ENCODE measurements at places on chromosomes 13 and 19. TPM values are rescaled to one million over a fixed set of nuclear protein-coding genes. Genes with fewer than 3 reads are reported as not detected.

TUBA3C gene
- not detected for total RNA-seq

CNFN gene
- total RNA-seq: 3.2 TPM

CDX2 gene
- total RNA-seq: not detected

ZNF473 gene
- total RNA-seq: 14.7 TPM

FUT3 gene
- total RNA-seq: not detected

OR7C1 gene
- total RNA-seq: not detected

TYROBP gene
- total RNA-seq: not detected

PMIS2 gene
- total RNA-seq: not detected

DCT gene
- 0.09 TPM for total RNA-seq

C19orf81 gene
- 6.0 TPM for total RNA-seq

JAK3 gene
- total RNA-seq: 3.9 TPM

PEAK3 gene
- total RNA-seq: not detected

DNA sequence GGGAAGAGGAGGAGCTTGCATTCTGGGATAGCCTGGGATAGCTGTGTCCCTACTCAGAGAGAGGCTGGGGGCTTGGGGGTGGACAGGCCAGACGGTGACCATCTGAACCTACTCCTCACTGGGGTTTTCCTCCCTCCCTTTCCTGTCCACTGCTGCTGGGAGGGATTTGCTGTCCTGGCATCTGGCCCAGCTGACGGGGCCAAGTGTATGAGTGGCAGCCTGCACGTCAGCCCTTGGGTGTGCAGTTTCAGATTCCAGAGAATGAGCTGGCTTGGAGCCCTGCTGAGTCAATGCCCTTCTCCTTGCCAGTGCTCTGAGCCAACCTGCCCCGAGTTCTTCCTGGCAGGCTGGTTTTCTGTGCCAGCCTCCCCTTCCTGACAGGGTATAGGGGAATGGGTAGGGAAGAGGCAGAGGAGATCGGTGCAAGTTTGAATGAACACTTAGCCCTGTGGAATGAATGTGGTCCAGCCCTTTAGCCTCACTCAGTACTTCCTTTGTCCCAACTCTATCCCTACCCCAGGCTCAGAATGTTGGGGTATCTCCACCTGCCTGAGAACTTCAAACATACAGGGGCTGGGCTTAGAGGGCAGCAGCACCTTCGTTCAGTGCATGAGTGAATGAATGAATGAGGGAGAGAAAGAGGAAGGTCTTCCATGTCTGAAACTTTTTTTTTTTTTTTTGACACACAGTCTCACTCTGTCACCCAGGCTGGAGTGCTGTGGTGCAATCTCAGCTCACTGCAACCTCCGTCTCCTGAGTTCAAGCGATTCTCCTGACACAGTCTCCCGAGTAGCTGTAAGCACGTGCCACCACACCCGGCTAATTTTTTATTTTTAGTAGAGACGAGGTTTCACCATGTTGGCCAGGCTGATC lies 1.8 kb upstream of the ANGPTL4 start:
- DNase-seq: no peak

GRCh38 chr13:38180670-38181069 lies 169.0 kb upstream of the UFM1 start:
- no peak for DNase-seq

GRCh38 chr13:78598116-78598781 lies 5.1 kb downstream of the POU4F1 start:
- DNase-seq: peak; percentile 5

DNA sequence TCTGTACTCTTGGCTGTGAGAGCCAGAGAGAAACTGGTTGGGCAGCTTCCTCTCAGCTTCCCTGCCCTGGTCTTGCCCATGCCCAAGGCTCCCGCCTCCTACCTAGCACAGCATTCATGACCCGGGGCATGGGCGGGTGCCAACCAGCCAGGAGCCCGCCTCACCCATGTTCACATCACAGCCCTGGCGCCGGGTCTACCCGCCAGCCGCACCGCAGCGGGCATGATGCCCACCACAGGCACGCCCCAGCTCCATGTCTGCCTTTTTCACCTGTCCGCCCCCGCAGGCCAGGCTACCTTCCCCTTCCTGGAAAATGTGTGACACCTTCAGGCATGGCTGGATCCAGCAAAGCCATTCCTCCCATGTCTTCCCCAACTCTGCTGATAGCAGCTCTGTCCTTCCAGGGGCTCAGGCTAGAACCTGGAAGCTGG lies 42.1 kb downstream of the PTPRS start:
- DNase-seq: no peak

DNA sequence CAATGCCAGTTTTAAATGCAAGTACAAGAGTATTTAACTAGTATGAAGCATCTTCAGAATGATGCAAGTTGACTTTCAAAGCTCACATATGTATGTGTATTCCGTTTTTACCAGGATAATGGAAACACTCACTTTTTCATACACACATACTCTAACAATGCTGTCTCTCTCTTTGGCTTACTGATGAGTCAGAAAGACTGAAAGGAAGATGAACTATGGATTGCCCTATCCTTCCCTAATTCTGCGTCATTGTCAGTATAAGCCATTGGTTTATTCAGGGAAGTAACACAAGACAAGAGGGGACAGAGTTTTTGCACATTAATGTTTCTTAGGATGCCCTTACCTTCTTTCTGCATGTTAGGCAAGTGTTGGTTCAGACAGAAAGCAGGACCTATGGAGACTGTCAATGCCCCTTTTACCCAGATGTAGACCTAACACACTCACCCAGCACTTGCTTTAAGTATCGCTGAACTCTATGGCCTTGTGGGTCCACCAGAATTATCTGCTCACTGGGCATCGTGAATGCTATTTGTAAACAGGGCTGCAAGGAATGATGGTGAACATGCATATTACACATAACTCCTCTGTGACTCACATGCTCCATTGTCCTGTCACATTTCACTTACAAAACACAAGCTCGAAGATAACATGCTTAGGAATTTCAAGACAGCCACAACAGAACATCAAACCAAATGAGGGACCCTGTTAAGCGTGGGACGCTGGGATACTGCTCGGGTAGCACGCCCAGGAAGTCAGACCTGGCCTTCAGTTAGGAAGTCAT lies 10.0 kb upstream of the OXGR1 start:
- no peak for DNase-seq

GRCh38 chr19:58204566-58204965 lies 21.7 kb downstream of the ZNF274 start:
- no peak for DNase-seq

DNA sequence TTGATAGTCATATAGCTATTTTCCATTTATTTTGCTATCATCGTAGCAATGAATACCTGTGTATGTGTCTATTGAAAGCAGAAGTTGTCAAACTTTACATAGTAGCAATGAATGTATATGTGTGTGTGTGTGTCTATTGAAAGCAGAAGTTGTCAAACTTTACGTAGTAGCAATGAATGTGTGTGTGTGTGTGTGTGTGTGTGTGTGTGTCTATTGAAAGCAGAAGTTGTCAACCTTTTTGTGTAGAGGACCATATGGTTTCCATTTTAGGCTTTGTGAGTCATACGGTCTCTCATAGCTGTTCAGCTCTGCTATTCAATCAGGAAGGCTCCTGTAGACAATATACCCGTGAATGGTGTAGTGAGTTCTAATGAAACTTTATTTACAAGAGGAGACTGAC lies 20.8 kb downstream of the NLRP4 start:
- no peak for DNase-seq

DNA sequence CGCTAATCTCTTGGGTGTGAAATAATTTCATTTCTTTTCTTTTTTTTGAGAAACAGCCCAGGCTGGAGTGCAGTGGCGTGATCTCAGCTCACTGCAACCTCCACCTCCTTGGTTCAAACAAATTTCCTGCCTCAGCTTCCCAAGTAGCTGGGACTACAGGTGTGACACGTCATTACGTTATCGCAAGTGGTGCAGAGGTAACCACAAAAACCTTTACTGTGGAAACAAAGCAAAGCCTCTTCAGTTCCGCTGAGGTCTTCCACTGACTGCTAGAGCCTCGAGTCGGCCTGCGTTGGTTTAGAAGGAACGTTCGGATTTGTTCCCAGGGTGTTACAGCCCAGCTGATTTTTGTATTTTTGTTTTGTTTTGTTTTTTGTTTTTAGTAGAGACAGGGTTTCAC lies 2.0 kb upstream of the ZNF784 start:
- DNase-seq: no peak

GRCh38 chr19:34135054-34135800 lies 37.1 kb upstream of the LSM14A start:
- DNase-seq: no peak

GRCh38 chr13:105906746-105907145 lies 628.7 kb downstream of the EFNB2 start:
- no peak for DNase-seq

DNA sequence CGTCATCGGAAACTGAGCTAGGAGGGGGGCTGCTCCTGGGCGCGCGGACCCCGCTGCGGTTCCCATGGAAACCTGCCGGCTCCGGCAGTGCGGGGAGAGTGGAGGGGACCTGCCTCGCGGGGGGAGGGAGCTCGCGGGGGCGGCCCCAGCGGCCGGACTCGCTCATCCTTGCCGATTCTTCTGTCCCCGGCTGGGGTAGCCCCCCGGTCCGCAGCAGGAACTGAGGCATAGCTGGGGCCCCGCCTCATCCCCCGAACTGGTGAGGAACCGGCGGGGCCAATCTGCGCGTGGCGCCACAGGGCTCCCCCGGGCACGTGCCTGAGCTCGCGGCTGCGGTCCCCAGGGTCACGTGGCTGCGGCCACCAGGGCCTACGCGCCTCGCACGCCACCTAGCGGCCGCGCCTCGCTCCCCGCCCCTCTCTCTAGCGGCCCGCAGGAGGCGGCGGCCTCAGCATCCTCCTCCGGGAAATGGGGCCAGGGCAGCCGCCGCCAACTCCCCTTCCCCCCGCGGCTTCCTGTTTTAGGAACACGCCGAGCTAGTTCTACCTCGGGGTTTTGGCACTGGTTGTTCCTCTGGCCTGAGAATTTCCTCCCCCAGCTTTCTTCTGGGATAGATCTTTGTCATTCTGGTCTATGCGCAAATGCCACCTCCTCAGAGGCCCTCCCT lies 1.7 kb upstream of the ELAVL3 start:
- peak; percentile 91 for DNase-seq

DNA sequence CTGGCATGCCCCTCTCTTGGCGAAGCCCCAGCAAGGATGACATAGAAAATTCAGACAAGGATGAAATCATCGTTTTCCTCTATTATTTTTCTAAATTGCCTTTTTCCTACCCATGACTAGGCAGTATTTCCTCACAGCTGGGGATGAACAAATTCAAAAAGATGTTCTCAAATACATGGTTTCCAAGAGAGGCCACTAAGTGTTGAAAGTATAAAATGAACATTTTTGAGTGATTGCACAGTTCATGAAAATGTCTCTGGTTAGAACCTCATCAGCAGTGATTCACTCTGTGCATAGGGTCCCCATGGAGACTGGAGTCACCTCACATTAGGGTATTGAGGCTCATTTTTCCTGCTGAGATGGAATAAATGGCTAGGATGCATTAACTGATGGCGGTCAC lies 373.7 kb downstream of the DNAJC15 start:
- no peak for DNase-seq

GRCh38 chr13:42751693-42752092 lies 29.7 kb upstream of the FAM216B start:
- no peak for DNase-seq

DNA sequence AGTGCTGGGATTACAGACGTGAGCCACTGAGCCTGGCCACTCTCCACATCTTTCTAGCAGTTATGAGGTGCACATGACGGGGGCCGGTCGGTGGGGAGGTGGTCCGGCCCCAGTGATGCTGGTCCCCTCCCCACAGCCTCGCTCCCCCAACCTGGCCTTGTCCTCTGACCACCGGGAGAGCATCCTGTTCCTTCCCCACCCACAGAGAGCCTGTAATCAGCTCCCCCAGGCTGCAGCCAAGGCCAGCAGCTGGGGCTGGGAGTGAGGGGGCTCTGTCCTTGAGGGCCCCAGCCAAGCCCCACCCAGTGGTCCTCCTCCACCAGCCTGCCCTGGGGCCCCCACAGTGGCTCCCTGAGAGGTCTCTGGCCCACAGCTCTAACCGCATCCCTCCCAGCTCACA lies 3.0 kb upstream of the INSL3 start:
- no peak for DNase-seq

DNA sequence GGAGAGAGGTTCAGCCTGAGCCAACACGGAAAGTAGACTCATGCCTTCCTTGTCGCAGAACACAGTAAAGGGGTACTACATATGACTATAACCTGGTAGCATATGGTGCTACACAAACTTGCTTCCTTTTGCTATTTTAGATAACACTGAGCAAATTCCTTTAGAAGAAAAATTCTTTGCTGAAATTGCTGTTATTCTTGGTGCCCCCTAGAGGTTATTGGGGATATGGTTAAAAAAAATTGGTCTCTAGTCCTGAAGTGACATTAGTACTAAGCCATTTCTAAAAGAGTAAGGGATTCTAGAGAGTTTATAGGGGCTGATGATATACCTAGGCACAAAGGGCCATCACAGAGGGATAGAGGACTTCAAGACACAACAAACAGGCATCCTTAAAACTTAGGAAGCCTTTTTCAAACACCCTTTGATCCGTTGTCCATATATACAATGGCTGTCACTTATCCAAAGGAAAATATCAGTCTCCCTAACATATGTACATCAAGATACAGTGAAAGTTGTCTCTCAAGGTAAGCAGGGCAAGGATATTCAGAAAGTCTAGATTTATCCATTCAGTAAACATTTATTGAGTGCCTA lies 13.9 kb upstream of the HS6ST3 start:
- no peak for DNase-seq
